ENCODE measurements at places on chromosomes 4 and X.

DNA sequence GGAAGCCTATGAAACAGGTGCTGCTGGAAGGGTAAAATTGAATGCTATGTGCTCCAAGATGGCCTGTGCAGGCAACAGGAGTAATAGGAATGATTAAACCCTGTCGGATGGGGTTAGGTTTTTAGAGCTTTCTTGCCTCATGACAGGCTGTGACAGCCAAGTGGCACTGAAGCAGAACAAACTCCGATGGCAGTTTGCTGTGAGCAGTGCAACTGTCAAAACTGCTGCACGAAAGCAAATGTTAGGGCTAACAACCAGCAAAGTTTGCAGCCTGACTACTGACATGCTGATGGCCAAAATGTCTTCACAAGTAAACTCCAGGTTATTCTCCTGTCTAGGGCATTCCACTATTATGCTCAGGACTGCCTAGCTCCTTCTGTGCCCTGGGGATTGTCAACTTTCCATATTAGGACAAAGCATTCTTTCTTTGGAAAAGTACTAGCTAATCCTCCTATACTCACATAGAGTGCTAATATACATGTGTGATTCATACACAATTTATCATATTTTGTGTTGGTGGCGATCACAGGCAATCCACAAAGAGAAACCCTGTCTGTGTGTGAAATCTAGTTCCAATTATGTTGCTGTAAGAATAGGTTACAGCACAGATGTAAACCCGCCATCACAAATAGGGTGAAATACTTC, 486.6 kb upstream of the TENM3 start:
- no peak overlapping the region for H3K4me3 ChIP-seq
- no peaks in the 10 kb centered on the region for H3K4me1 ChIP-seq
- no peaks in the 10 kb centered on the region for H3K27me3 ChIP-seq
- DNase-seq, result no peak

GRCh38 chr4:188818300-188818699, 679.1 kb downstream of the TRIML1 start:
- H3K4me1 ChIP-seq, result no peaks in the 10 kb centered on the region
- no peaks in the 10 kb centered on the region for H3K27me3 ChIP-seq
- no peaks in the 10 kb centered on the region for H3K36me3 ChIP-seq
- no peak overlapping the region for H3K27ac ChIP-seq

DNA sequence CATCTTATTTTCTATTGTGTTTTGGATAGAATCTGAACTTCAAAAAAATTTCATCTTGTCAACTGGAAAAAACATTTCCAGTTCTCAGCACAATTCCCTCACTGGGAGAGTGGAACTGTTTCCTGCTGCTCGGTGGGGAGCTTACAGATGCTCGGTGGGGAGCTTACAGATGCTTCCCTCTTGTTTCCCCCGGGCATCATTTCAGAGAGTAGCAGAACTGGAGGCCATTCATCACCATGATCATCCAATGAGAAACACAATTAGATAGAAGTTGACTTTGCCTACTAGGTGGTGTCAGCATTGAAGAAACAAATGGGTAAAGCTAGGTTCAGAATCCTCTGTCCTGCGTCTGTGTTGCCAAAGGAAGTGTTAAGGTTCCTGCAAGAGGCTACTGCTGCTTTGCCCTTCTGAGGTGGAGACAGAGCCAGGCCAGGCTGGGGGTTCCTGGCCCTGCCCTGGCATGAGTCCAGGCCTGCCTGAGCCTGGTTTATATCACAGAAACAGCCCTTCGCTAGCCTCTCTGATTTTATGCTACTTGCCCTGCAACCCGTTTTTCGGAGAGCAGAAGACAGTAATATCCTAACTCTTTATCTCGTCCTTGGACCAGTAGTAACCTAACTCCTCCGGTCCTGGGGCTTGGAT, 70.6 kb downstream of the TAPT1 start:
- H3K27me3 ChIP-seq, result no peaks in the 10 kb centered on the region
- no peaks in the 10 kb centered on the region for H3K36me3 ChIP-seq
- DNase-seq, result no peak

DNA sequence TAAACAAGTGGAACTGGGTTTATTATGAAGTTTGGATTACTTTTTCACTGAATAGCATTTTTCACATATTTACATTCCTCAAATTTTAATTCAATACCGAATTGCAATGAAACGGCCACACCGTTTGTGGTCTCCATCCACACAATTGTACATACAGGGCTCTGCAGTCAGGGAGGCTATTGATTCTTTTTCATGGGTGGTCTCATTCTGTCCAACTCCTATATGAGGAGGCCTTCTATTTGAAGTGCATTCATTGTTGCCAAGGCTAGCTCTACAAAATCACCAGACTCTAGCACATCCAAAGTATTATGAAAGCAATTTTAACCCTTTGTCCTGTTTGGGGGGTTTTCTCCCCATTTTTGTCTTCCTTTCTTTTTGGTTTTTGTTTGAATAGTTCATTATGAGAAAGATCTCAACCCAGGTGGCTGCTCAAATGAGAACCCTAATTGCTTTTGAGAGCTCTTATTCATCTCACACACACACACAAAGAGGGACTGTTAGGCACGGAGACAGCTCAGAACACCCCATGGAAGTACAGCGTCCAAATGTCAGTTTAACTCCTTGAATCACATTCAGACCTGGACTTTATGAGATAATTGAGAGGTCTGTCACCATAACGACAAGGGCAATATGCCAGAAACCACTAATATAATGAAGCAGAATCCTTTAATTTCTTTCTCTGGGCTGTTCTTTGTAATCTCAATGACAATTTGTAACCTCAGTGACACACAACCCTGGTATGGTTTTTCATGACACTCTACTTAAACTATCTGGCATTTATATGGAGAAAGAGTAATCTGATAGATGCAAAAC, 79.4 kb downstream of the NLGN4X start:
- no peak overlapping the region for H3K27ac ChIP-seq
- H3K27me3 ChIP-seq, result no peaks in the 10 kb centered on the region
- H3K36me3 ChIP-seq, result no peaks in the 10 kb centered on the region
- DNase-seq, result no peak
- no peak overlapping the region for H3K4me3 ChIP-seq
- H3K4me1 ChIP-seq, result no peaks in the 10 kb centered on the region

- no peak for DNase-seq
- no peak overlapping the region for H3K4me3 ChIP-seq
- H3K27me3 ChIP-seq, result no peaks in the 10 kb centered on the region
- no peak overlapping the region for H3K27ac ChIP-seq
- H3K4me1 ChIP-seq, result no peaks in the 10 kb centered on the region
Observed at GRCh38 chr4:4595252-4595651, 53.4 kb upstream of the STX18 start.

DNA sequence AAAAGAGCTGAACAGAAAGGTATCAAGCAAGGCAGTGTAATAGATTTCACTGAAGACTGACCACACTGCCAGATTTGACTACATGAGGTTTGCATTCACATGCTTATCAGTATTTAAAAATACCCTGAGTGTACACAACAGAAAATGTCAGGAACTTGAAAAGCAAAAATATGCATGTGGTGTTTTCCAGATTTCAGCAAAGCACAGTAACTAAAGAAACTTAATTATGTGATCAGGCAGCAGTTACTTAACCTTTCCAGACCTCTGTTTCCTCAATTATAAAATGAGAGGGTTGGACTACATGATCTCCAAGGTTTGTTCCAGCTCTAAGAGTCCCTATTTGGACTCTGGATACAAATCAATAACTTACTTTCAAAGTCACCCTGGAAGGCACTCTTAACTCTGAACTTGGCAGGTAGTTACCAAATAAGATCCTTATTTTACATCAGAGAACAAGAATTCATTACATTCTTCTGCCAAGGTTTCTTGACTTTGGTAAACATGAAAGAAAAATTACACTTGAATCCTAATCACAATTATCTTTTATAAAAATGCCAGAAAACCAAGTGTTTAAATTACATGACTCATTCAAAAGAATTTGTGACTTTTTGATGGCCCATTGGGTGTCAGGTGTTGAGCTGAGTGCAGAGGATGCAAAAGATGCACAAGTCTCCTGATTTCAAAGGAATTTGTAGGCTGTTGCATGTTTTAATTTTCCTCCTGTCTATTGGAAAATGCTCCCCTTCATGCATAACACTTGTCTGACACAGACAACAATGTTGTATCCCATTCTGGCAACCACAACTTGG, 241.6 kb downstream of the MGST2 start:
- no peak for DNase-seq
- H3K27me3 ChIP-seq, result no peaks in the 10 kb centered on the region

DNA sequence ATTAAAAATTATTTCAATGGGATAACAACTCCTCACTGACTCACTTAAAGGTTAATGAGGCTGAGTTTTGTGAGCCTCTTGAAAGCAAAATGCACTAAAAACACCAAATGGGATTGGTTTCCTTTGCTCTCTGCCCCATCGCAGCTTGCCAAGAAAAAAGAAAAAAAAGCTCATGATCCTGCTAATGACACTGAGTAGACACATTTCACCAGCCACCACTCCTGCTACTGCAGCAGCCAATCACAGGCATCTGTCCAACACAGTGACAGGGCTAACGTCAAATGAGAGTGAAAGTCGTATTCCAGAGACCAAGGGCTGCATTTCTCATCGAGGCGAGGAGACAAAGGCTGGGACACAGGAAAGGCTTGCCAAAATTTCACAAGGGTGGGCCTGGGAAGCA, 5.2 kb downstream of the APBB2 start:
- H3K4me3 ChIP-seq, result no peak overlapping the region
- peaks cover 35% of the 10 kb centered on the region for H3K4me1 ChIP-seq
- peak overlapping the region; percentile 36 for H3K27ac ChIP-seq

- H3K4me3 ChIP-seq, result no peak overlapping the region
- DNase-seq, result no peak
- H3K27me3 ChIP-seq, result no peaks in the 10 kb centered on the region
- no peaks in the 10 kb centered on the region for H3K4me1 ChIP-seq
- H3K36me3 ChIP-seq, result no peaks in the 10 kb centered on the region
- H3K27ac ChIP-seq, result no peak overlapping the region
Observed at GRCh38 chr4:109156356-109156755, 146.1 kb downstream of the COL25A1 start.

GRCh38 chrX:34917146-34917545, 25.4 kb upstream of the FAM47B start:
- H3K4me3 ChIP-seq, result no peak overlapping the region
- H3K27me3 ChIP-seq, result no peaks in the 10 kb centered on the region
- no peaks in the 10 kb centered on the region for H3K36me3 ChIP-seq
- no peak for DNase-seq

DNA sequence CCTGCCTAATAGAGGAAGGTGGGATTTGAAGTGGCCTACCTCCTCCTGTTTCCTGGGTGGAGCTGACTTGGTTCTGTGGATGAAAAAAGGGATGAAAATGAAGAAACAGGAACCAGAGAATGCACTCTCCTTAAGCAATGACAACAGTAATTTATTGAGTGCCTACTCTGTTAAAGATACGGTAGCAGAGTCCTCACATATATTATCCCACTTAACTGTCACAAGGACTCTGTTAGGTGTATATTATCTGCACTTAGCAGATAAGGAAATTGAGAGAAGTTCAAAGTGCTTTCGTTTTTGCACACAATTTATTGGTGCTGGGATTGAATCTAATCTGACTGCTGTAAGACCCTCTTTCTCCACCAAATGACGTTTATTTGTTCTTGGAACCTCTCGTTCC, 301.2 kb downstream of the PACRGL start:
- H3K4me3 ChIP-seq, result no peak overlapping the region
- no peaks in the 10 kb centered on the region for H3K4me1 ChIP-seq
- H3K27me3 ChIP-seq, result no peaks in the 10 kb centered on the region

- peaks cover 18% of the 10 kb centered on the region for H3K4me1 ChIP-seq
- no peak overlapping the region for H3K27ac ChIP-seq
- H3K36me3 ChIP-seq, result no peaks in the 10 kb centered on the region
- H3K27me3 ChIP-seq, result no peaks in the 10 kb centered on the region
- DNase-seq, result no peak
- no peak overlapping the region for H3K4me3 ChIP-seq
Observed at GRCh38 chr4:151218343-151218742, 58.6 kb upstream of the PRSS48 start.

GRCh38 chr4:150768497-150768896, 186.5 kb downstream of the MAB21L2 start:
- no peak overlapping the region for H3K27ac ChIP-seq
- H3K4me1 ChIP-seq, result no peaks in the 10 kb centered on the region
- no peak overlapping the region for H3K4me3 ChIP-seq

DNA sequence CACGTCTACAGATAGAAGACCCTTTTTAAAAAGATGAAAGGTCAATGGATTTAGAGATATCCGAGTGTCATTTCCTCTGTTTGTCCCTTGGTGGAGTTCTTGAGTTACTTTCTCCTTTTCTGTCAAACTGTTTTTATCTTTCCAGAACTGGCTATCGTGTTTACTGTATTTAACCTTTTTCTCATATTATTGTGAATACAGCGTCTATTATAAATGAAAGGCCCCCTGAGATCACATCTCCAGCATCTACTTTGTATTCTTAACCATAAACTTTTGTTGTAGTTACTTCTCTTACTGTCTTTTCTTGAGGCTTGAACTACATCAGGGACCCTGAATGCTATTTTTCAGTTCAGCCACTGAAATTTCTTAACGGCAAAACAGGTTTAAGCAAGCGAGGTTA, 4.0 kb upstream of the PCDH7 start:
- no peaks in the 10 kb centered on the region for H3K27me3 ChIP-seq
- H3K36me3 ChIP-seq, result no peaks in the 10 kb centered on the region
- H3K4me1 ChIP-seq, result no peaks in the 10 kb centered on the region
- peak overlapping the region; percentile 73 for H3K4me3 ChIP-seq

DNA sequence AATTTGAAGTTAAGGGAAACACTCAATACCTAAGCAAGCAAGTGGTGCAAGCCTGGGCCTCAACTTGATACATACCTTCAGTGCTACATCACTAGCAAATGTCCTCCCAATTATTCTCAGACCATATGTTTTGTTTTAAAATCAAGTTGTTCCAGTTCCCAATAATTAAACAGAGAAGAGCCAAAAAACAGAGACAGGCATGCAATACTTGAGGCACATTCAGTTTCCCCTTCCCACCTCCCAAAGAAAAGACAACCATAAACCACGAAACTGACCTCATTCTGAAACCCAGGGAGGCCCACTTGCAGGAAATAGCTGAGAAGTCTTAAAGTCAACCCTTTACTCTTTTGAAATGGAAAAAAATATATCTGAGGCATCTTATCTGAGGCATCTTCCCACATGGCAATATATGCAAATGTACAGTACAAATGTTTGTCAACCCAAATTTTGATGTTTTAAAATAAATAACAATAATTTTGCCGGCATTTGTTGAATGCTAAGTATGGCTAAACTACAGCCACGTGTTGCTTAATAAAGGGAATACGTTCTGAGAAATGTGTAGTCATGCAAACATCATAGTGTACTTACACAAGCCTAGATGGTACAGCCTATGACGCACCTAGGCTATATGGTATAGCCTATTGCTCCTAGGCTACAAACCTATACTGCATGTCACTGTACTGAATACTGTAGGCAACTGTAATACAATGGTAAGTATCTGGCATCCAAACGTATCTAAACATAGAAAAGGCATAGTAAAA, 147.5 kb downstream of the TSPAN5 start:
- no peaks in the 10 kb centered on the region for H3K36me3 ChIP-seq
- no peak overlapping the region for H3K4me3 ChIP-seq
- no peak for DNase-seq
- H3K27me3 ChIP-seq, result no peaks in the 10 kb centered on the region

DNA sequence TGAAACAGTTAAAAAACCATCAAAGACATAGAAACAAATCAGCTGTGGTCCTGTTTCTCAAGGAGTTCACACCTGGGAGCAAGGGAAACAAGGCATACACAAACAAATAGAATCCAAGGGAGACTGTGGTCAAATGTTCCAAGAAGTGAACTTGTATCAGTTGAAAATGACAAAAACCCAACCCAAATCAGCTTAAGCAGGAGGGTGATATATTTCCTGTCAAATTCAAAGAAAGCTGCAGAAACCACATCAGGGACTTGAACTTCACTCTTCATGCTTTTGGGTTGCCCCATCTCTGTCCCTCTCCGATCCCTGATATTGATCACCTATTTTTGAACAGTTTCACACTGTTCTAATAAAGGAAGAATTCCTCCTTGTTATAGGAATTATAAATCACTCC, 148.6 kb upstream of the FMR1 start:
- H3K27ac ChIP-seq, result no peak overlapping the region
- DNase-seq, result no peak
- no peaks in the 10 kb centered on the region for H3K36me3 ChIP-seq
- H3K4me3 ChIP-seq, result no peak overlapping the region
- H3K4me1 ChIP-seq, result no peaks in the 10 kb centered on the region

Data from tibial artery (tissue), 4 donors.